RPMI7951 (cell line): ENCODE measurements at places on chromosomes 2 and 18. TPM values are rescaled to one million over a fixed set of nuclear protein-coding genes. Genes with fewer than 3 reads are reported as not detected.
A peak's percentile ranks its signal among the peaks of the same experiment; 100 is the strongest.

- DNase-seq = peak; percentile 10
These were observed 79.6 kb downstream of the SKA1 start for GRCh38 chr18:50454387-50454988.

- DNase-seq = no peak
These were observed 1.2 kb upstream of the MLPH start for GRCh38 chr2:237485844-237486243.

GRCh38 chr2:241358470-241358869 is 2.4 kb downstream of the FARP2 start:
- peak; percentile 28 for DNase-seq

GRCh38 chr2:202261531-202261930 is 4.0 kb upstream of the NOP58 start:
- DNase-seq = no peak

- DNase-seq = no peak
These were observed 122.5 kb upstream of the HDAC4 start for GRCh38 chr2:239523147-239523953.

DNA sequence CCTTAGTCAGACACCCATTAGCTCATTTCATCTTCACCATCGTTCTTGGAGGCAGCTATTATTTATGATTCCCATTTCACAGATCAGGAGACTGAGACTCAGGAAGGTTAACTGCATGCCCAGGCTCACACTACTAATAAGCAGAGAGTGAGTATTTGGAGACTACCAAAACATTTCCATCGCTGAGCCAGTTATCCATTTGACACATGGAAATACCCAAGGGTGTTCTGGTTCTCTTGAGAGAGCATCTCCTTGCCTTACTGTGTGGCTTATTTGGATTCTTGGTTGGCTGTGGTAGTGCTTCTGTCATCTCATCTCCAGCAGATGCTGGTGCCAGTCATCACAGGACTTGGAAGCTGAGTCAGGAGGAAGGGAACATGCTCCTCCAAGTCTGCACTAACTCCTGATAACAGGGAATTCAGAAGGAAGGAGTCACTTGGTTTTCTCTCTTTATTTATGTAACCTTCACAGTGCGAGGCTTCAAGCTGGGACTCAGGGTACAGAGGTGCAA is 55.2 kb downstream of the RASGRP3 start:
- peak; percentile 44 for DNase-seq

SP140 gene
- 0.12 and 0.59 TPM in 2 replicates for total RNA-seq

DNA sequence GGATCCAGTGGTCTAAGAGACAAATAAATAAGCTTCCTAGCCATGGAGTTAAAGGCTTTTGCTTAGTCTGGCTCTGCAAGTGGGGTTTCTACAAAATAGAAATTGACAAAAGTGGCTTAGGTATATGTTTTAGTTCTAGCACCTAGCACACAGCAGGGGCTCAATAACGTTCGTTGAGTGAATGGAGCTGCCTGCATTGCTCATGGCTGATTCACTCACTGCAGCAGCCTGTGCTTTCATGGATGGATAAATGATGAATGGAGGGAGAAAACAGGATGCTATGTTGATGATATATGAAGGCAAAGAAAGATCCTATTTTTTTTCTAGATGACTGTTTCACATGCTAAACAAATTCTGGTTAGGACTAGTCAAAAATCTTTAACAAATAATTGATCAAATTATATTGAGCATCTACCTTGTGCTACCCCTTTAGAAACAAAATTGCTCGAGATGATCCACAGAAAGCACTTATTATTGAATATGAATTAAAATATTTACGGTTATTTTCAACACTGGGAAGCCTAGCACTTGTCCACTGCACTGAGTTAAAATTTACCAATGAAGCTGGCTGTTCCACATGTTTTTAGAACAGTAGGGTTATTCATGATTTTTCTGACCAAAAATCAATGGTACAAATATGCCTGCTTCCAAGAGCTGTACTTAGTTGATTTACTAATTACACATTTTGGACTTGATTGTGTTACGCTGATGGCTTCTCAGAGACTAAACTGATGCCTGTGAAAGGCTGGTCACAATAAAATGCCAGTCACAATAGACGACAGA is 39.6 kb downstream of the HDHD2 start:
- no peak for DNase-seq

GRCh38 chr2:25266399-25266798 is 75.3 kb downstream of the DNMT3A start:
- no peak for DNase-seq

INHBB gene
- 0.24 TPM in 1 of 2 replicates, not detected in the other for total RNA-seq

- DNase-seq = no peak
These were observed 586.4 kb upstream of the ZEB2 start for GRCh38 chr2:145106293-145106692.

DNA sequence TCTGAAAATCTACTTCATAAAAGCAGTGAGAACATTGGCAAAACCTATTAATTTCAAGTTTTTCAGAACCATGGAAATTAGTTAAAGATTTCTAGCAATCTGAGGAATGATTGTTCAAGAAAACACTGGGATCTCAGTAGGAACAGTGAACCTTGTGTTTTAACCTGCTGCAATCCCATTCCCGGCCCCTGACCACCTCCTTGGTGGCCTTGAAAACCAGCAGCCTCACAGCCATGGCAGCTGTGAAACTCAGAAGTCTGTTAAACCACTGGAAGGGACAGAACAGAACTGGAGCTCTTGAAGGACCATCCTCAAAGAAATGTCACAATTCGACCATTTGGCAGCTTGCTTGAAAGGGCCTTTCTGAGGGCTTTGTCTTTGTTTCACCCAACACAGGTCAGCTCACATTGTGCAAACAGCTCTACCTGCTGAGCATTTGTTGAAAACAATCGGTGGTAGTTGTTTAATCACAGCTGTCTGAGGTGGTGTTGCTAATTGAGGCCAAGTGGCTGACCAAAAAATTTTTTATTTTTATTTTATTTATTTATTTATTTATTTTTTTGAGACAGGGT is 25.8 kb downstream of the NEDD4L start:
- no peak for DNase-seq

DNA sequence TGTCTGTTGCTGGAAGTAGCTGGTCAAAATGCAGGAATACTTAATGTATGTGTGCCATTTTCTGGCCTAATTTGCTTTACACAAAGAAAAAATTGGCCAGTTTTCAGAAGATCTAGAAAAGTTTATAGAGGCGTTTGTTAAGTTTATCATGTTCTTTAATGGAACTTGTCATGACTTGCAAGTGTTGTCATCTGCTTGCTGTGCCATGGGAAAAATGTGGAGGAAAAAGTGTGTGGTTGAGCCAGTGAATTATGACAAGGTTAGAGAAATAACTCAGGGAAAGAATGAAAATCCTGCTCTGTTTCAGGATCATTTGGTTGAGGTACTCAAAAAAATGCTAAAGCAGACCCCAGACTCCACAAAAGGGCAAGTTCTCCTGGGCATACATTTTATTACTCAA is 301.6 kb upstream of the CDH2 start:
- no peak for DNase-seq

DNA sequence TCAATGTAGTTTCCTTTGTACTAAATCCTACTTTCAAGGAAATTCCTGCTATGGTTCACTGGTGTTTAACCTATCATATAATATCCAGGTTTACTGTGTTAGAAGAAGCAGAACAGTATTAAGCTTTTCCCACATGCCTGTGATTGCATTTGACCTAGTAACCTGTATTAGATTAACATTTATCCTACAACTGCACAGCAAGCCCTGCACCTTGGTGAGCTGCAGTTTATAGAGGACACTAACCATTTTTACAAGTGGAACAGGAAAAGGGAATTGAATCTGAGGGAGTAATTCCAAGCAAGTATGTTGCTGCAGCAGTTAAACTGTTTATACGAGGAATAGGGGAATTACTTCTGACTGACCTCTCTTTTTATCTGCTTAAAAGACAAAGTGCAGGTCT is 328.6 kb downstream of the ETAA1 start:
- no peak for DNase-seq

GRCh38 chr2:182482511-182482910 is 55.7 kb upstream of the PDE1A start:
- no peak for DNase-seq

DNA sequence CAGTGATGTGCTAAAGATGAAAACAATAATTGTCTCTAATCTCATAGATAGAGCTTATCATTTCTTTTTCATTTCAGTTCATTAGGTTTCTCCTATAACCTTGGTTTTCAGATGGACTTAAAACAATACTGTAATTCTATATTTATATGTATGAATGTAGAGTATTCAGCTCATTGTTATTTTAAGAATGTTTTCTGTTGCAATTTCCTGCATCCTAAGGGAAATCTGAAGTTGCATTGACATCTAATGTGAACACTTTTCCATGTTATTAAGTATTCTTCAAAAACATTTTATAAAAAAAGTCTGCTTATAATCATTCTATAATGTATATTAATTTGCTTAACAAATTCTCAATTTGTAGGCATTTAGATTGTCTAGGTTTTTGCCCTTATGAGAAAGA is 288.9 kb downstream of the XIRP2 start:
- no peak for DNase-seq

DNA sequence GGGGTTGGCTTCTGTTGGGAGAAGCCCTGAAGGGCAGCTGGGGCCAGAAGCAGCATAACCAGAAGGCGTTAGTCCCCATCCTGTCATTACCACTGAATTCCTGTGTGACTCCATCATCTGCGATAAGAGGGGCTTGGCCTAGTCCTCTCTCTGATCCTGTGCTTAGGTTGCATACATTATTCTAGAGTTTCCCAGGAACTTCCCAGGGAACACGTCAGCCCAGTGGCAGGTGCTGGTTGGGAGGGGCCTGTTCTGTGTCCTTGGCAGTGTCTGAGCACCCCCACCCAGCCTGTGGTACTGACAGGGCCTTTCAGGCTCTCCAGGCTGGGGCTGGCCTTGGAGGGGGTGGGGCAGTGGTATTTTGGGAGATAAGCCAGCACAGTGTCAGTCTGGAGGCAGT is 4.5 kb upstream of the TOGARAM2 start:
- DNase-seq = peak; percentile 60

GRCh38 chr2:122070241-122070731 is 314.8 kb downstream of the TSN start:
- DNase-seq = peak; percentile 67

CDH2 gene
- total RNA-seq = 35.8 and 43.7 TPM in 2 replicates

RNF181 gene
- 359 and 388 TPM in 2 replicates for total RNA-seq

DNA sequence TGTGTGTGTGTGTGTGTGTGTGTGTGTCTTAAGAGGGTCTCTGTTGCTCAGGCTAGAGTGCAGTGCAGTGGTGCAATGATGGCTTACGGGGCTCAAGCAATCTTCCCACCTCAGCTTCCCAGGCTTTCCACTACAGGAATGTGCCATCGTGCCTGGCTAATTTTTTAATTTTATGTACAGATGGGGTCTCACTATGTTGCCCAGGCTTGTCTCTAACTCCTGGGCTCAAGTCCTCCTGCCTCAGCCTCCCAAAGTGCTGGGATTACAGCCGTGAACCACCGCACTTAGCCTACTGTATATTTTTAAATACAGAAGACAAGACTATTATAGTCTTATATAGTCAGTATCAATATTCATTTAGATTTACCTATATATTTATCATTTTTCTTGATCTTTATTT is 220.1 kb upstream of the STON1 start:
- no peak for DNase-seq

TRABD2A gene
- 5.3 and 7.1 TPM in 2 replicates for total RNA-seq

- peak; percentile 85 for DNase-seq
These were observed 112.2 kb downstream of the MAP4K4 start for GRCh38 chr2:101809698-101810097.

C2orf15 gene
- 0.24 TPM in 1 of 2 replicates, not detected in the other for total RNA-seq

DNA sequence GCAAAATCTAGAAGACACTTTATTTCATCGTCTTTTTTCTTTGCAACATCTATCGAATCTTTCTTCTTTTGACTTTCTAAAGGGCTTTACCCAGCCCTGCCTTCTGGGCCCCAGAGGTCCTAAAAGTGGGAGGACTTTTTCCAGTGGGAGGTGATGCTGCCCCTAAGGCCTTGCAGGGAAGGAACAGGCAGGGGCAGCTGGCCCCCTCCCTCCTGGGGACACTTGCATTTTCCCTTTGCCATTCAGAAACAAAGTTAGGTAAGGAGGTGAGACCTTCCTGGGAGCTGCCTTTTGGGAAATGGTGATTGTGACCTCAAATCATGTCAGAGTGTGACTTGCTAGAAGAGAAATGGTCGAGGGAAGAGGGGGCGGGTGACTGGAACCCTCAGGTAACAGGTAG is 132.7 kb downstream of the GLI2 start:
- DNase-seq = no peak

GRCh38 chr2:236956641-236957040 is 129.0 kb upstream of the COPS8 start:
- no peak for DNase-seq

MC2R gene
- not detected in 2 replicates for total RNA-seq

DNA sequence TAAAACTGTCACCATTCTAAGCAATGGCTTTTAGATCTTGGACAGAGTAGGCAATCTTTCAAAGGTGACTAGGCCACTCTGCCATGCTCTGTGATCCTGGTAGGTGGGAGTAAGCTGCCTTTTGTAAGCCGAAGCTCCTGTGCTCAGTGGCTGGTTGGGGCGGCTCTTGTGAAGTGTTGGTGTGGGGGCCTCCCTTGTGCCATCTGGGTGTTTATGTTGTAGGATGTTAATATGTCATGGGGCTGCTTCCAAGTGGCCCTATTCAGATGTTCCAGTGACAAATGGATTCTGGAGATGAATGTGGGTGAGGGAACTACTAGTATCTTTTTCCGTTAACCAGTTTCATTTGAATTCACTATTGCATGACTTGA is 116.8 kb upstream of the SPRED2 start:
- DNase-seq = no peak
